NCI-H2171 (cell line): ENCODE measurements at places on chromosomes 2 and 18.

- no peak for DNase-seq
These were observed 166.7 kb downstream of the CLIP4 start for GRCh38 chr2:29281916-29282247.

- no peak for DNase-seq
These were observed 282.8 kb downstream of the ZEB2 start for GRCh38 chr2:144237108-144237507.

DNA sequence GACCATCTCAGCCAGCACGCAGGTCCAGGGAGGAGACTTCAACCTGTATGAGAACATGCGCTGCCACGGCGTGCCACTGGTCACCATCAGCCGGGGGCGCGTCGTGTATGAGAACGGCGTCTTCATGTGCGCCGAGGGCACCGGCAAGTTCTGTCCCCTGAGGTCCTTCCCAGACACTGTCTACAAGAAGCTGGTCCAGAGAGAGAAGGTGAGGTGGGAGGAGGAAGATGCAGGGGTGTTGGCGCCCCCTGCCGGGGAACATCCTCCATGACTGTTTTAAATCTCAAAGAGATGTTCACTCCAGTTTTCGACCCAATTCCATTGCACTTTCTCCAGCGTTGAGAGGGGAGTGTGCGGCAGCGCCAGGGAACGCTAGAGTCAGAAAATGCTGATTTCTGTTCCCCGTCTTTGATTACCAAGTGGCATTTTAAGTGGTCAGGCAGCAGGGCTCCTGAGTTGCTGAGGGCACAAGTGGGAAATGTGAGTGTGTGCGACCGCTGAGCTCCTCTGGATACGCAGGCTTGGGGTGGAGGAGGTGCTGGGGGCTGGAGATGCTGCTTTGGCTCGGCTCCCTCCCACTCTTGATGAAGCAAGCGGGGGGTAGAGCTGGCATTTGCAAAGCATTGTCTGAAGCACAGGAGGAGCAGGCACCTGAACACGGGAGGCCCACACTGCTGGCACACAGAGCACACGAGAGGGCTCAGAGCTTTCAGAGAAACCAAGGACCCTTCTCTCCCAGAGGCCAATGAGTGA lies 27.7 kb upstream of the MAPRE3 start:
- DNase-seq: peak; percentile 46

DNA sequence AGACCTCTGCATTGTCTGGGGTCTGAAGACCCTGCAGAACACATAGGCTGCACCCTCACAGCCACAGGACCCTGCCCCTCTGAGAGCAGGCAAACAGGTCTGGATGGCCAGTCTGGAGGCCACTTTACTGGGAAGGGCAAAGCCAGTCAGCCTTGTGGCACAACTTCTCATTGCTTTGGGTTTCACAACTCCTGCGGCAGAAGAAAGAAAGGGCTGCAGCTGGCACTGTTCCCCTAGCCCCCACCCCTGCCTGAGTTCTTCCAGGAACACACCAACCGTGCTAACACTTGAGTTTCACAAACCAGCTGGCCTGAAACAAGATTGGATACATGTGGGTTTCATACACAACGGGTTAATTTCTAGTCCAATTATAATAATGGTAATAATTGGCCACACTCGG lies 276.5 kb upstream of the MGAT5 start:
- DNase-seq: no peak

DNA sequence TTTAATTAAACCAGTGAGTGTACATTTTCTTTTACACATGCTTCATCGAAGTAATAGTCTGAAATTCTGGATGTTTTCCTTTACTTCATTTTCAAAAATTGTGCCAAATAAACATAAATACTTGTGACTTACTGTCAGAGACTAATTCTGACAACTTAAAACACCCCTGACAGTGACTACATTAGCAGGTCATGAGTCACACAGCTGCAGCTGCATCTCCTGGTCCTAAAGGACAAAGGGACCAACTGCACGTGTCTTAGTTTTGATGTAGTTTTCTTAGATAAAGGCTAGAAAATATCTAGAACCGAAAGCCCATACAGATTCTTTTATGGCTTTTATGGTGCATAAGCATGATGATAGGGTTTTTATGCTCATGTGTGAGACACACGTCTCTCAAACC lies 29.6 kb upstream of the DSC3 start:
- DNase-seq: no peak

DNA sequence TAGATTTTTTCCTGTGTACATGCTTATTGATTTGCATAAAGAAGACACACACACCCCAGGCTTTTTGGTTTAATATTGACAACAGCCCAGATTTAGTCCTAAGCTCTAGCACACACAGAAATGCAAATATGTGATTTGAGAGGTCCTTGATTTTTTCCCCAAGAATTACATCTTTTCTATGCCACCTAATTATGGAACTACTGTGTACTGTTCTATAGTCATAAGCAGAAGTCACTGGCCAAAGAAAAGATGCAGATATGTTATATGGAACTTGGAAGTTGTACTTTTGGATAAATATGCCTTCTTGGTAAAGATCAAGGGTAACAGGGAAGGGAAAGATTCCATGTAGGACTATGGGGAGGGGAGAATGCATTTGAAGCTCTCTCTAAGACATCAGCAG lies 105.6 kb downstream of the SETBP1 start:
- no peak for DNase-seq

- DNase-seq: no peak
These were observed 75.3 kb downstream of the LRRFIP1 start for GRCh38 chr2:237702441-237703391.

- DNase-seq: no peak
These were observed 87.7 kb upstream of the HAAO start for GRCh38 chr2:42879913-42880737.

DNA sequence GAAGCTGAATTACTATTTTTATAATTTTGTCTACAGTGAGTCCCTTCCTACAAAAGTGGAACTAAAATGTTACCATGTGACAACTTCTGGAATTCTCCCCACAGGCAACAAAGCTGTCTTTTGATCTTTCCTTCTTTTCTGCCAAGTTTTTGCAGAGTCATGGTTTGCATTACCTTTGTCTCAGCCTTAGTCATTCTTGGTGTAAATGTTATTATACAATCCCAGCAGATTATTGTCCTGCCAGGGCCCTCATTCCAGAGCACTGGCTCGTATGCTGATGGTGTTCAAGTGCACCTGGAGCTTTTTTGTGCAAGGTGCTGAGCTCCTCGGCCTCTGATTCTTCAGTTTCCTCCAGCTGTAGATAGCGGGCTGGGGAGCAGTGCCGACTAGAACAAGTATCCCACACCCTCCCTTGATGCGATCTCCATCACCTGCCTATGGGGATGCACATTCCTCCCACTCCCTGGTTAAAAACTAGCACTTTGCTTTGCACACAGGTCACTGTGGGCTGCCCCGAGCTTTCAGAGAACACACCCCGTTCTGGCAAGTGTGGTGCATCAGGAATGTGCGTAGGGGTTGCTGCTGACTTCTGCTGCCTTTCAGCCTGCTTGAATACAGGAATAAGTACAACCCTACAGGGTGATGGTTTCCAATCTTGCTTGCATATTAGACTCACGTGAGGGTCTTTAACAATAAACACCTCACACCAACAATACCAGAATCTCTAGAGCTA lies 263.6 kb downstream of the RNF144A start:
- DNase-seq: no peak

- no peak for DNase-seq
These were observed 1883.3 kb upstream of the CELF4 start for GRCh38 chr18:39448942-39449341.

- no peak for DNase-seq
These were observed 17.1 kb upstream of the DRC1 start for GRCh38 chr2:26384597-26384996.
